Left kidney (tissue), 8 donors: ENCODE measurements at places on chromosomes 3 and 15. TPM values are rescaled to one million over a fixed set of nuclear protein-coding genes. Genes with fewer than 3 reads are reported as not detected.

DNA sequence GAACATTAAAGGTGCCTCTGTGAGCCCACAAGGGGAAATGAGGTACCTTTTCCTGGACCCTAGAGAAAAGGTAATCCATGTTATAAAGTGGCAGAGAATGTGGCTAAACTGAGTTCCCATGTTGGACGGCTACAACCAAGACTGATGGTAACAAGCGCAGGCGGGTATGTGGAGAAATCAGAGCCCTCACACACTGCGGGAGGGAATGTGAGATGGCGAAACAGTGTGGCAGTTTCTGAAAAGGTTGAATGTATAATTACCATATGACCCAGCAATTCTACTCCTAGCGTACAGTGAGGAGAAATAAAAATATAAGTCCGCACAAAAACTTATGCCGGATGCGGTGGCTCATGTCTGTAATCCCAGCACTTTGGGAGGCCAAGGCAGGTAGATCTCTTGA is 24.1 kb upstream of the SHISA5 start:
- DNase-seq: no peak

The SNX22 gene
- 1.9 TPM for polyA plus RNA-seq

GRCh38 chr3:130971208-130971607 is 55.4 kb downstream of the ASTE1 start:
- no peak for DNase-seq

The PPCDC gene
- 13.3 TPM for polyA plus RNA-seq

The SLCO2A1 gene
- polyA plus RNA-seq: 19.5 TPM

The C2CD4B gene
- 0.28 TPM for polyA plus RNA-seq

GRCh38 chr3:12643010-12643380 is 20.9 kb downstream of the RAF1 start:
- no peak for DNase-seq

The RYK gene
- polyA plus RNA-seq: 118 TPM

- DNase-seq: no peak
Measured at GRCh38 chr3:147422601-147423536, 13.7 kb downstream of the ZIC1 start.

DNA sequence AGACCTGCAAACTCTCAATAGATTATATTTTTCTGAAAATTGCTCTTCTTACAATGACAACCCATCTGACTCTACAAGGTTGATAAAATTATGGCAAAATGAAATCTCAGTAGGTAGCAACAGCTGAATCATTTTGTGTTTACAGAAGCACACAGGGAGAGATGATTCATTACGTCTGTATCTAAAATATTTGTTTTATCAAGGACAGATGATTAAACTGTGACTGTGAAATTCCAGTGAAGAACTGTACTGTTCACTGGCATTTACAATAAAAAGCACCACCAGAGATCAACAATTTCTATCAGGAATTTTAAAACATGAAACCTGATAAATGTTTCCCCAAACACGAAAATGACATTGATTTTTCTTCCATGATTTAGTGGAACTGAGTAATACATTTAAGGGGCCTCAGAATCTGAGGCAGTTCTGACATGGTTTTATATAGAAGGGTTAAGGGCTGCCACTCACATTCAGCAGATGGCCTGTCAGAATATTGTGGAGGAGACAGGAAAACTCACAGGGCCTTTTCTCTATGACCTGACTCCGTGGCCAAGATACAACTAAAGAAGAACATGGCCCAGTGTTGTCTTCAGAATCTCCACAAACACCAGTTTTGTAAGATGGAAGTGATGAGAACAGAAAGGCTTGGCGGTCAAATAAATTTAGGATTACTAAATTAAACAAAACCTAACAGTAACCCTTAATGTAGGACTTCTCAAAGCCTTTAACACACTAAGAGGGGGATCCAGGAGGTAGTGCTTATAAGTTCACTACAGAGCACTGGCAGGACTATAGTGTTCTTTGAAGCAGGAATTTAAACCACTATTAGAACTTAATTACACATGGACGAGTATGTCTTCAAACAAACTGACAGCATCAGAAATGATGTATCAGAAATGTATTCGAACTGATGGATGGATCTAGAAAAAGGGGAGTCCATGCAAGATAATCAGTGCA is 25.9 kb downstream of the RAD18 start:
- DNase-seq: no peak

The SMCO1 gene
- not detected for polyA plus RNA-seq

The TMEM108 gene
- polyA plus RNA-seq: 1.6 TPM
